ENCODE measurements at places on chromosomes 16 and 17. TPM values are rescaled to one million over a fixed set of nuclear protein-coding genes. Genes with fewer than 3 reads are reported as not detected.

- no peaks in the 10 kb centered on the region for H3K27me3 ChIP-seq
- no peak for DNase-seq
- H3K36me3 ChIP-seq = no peaks in the 10 kb centered on the region
- no peaks in the 10 kb centered on the region for H3K4me1 ChIP-seq
- no peak overlapping the region for H3K4me3 ChIP-seq
These were observed 38.2 kb upstream of the PHAF1 start for GRCh38 chr16:67071476-67072048.

DNA sequence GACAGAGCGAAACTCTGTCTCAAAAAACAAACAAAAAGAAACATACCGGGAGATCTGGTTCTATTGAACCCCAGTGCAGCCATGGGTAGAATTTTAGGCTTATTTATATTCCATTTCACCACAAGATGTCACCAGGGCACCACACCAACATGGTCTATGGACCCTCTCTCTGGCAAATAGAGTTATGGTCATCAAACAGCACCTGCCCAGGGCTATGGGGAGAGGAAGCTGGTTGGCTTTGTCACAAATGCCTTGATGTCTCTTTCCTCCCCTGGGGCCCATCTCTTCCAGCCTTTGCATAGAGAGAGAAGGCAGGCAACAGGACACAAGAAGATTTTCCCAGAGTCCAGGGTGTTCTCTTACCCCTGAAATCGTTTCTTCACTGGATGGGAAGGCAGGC lies 128.4 kb downstream of the WWOX start:
- no peaks in the 10 kb centered on the region for H3K4me1 ChIP-seq
- H3K36me3 ChIP-seq = no peaks in the 10 kb centered on the region
- H3K27ac ChIP-seq = no peak overlapping the region
- no peak for DNase-seq
- no peak overlapping the region for H3K4me3 ChIP-seq

DNA sequence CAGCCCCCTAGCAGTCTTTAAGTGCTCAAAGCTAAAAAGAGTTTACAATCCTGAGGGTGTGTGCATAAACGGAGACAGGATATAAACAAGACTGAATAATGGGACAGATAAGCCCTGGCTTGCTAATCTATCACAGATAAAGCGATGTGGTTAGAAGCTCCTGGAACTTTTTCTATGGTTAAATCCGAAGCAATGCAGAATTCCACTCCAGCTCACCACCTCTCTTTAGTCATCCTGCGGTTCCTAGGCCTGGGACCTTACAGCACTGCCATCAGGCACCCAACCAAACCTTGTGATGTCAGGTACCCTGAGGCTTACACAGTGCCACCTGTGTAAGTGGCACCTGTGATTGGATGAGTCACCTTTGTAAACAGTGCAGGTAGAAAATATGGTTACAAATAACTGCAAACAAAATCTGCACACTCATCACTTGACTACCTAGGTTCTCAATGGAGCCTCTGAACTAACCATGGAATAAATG lies 31.5 kb upstream of the B4GALNT2 start:
- no peaks in the 10 kb centered on the region for H3K4me1 ChIP-seq
- H3K4me3 ChIP-seq = no peak overlapping the region
- DNase-seq = no peak
- H3K36me3 ChIP-seq = no peaks in the 10 kb centered on the region
- no peak overlapping the region for H3K27ac ChIP-seq

- no peak for DNase-seq
- no peak overlapping the region for H3K4me3 ChIP-seq
- no peaks in the 10 kb centered on the region for H3K27me3 ChIP-seq
- H3K36me3 ChIP-seq = no peaks in the 10 kb centered on the region
- no peaks in the 10 kb centered on the region for H3K4me1 ChIP-seq
These were observed 12.0 kb downstream of the TBX21 start for GRCh38 chr17:47745037-47745380.

DNA sequence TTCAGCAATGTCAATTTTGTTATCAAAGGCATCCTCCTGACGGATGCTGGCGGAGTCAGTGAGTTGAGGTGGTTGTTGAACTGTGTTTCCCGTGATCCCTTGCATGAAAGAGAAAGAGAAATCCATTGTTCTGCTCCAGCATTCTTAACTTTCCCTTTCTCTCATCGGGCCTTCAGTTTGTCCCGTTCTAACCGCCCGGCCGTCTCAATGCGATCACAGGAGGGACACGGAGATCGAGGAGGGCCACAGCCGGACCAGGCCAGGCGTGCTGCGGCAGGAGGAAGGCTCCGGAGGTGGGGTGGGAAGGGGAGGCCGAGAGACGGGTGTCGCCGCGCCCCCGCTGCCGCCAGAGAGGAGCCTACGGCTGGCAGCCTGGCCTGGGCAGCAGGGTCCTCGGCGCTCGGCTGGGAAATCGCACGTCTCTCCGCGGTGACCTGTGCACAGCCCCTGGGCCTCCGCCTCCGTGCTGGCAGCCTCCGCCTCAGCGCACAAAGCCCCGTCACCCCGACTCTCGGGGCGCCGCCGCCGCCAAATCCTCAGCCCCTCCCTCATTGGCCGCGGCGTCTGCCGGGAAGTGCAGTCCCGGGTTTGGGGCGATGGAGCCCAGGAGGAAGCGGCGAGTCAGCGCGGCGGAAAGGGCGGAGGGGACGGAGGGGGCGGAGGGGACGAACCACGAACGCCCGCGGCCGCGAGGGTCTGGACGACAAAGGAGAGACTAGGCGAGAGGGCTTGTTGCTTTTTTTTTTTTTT lies 38.1 kb downstream of the SOST start:
- peak overlapping the region; percentile 69 for H3K4me3 ChIP-seq
- DNase-seq = peak; percentile 78
- no peaks in the 10 kb centered on the region for H3K36me3 ChIP-seq
- H3K27me3 ChIP-seq = no peaks in the 10 kb centered on the region
- H3K4me1 ChIP-seq = no peaks in the 10 kb centered on the region

GRCh38 chr16:88316941-88317612 lies 65.7 kb upstream of the ZNF469 start:
- no peaks in the 10 kb centered on the region for H3K4me1 ChIP-seq
- no peak for DNase-seq
- no peak overlapping the region for H3K4me3 ChIP-seq
- no peaks in the 10 kb centered on the region for H3K36me3 ChIP-seq

SHCBP1 gene
- total RNA-seq = 11.8 TPM

MT1F gene
- total RNA-seq = not detected
